ENCODE measurements at places on chromosomes 13 and 19. TPM values are rescaled to one million over a fixed set of nuclear protein-coding genes. Genes with fewer than 3 reads are reported as not detected.
A peak's percentile ranks its signal among the peaks of the same experiment; 100 is the strongest.

DNA sequence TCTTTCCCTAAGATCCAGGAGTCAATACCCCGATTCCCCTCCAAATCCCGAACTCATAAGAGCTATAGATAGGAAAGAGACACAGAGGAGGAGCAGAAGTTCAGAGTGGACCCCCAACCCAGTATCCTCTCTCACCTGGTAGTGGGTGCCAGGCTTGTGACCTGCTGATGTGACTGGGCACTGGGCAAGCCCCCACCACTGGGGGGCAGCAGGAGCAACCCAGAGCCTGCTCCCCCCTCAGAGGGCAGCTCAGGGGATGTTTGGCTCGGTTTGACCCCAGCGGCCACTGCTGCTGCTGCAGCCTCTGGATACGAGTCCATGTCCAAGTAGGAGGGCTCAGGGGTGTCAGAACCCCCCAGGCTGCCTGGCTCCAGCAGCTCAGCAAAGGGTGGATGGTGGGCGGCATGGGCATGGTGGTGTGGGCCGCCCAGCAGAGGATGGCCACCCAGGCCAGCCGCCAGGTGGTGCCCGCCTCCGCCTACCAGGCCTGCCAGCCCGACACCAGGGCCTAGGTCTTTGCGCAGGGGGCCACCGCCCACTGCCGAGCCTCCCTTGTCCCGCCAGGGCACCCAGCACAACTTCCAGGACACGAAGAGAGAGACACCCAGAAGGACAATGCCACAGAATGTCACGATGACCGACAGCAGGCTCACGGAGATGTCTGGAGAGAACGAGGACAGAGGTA is 7.4 kb downstream of the SYT3 start:
- DNase-seq, result no peak

DNA sequence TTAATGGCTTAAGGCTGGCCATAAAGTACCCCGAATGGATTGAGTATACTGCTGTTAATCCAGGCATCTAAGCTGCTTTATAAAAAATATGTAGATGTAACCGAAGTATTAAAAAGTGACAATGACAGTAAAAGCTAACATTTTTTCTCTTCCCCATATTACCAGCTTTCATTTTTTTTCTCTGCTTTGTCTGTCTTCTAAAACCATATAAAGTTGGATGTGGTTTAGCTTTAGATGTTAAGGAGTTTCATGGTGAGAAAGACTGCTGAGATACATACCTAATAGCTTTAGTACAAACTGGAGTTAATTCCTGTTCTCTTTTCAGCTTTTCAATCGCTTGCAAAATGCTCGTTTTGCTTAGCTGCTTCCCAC is 838 bp downstream of the AKAP11 start:
- DNase-seq, result no peak

DNA sequence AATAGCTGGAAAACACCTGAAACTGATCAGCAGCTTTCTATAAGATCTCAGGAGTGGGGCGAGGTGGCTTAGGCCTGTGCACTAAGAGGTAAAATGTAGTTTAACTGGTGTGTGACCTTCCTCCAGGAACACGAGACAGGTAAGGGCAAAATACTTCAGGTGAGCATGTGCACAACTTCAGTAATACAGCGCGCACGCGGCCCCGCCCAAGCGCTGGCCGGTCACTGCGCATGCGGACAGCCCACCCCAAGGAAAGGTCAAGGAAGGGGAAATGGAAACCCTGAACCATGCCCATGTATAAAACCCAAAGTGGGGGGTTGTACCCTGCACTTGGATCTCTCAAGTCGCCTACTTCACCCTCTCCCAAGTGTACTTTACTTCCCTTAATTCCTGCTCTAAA is 49.4 kb upstream of the ARHGEF7 start:
- no peak for DNase-seq

GRCh38 chr13:24287748-24288287 is 21.6 kb upstream of the C1QTNF9 start:
- DNase-seq, result no peak

DNA sequence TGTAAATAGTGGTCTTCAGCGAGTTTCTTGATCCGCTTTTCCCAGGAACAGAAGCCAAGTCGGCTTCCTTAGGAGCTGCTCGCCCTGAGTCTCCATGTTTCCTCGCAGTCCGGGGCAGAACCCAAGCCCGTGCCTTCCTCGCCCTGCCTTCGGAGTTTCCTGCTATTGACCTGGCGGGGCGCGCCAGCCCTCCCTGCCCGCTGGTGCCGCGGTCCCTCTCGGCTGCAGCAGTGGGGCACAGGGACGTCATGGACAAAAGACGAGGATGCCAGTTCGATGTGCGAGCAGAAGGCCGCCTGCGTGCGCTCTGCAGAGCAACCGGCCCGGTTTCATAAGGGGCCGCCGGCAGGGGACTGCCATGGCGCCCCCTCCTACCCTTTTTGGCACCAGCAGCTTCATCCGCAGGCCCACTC is 156.6 kb downstream of the TM9SF2 start:
- peak; percentile 46 for DNase-seq

DNA sequence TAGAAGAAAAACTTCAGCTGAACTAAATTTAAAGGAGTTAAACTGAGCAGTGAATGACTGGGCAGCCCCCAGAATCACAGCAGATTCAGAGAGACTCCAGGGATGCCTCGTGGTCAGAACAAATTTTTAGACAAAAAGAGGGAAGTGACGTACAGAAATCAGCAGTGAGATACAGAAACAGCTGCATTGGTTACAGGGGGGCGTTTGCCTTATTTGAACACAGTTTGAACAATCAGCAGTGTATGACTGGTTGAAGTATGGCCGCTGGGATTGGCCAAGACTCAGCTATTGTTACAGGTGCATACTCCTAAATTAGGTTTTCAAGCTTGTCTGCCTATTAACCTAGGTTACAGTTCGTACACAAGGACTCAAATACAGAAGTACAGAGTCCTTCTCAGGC is 2.2 kb upstream of the SPRYD7 start:
- no peak for DNase-seq

The KLK6 gene
- not detected for total RNA-seq

DNA sequence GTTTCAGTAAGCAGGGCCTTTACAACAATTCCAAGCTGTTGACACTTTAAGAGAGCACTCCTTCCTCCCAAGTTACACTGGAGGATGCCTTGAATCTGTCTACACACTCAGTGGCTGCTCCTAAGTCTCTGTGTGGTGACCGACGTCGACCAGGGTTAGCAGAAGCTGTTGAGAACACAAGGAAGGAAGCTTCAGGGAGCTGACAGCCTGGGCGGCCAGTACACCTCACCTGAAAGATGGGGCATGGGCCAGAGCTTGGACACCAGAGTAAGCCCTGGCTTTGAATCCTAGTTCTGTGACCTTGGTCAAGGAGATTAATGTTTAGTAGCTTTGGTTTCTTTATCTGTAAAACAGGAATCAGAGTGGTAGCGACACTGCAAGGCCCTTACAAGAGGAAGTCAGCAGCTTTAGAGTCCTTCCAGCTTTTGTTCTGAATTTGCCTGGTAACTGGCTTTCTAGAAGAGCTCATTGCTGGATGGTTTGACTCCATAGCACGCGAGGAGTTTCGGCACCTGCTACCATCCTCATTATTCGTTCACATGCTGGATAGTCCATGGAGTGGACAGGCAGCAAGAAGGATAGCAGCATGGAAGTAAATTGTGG is 214.2 kb downstream of the FGF9 start:
- DNase-seq, result no peak

All from endothelial cell of umbilical vein (primary cell).